Activated CD8-positive, alpha-beta memory T cell treated with anti-CD3 and anti-CD28 coated beads for 1 hour (primary cell): ENCODE measurements at places on chromosomes 2 and 18.

DNA sequence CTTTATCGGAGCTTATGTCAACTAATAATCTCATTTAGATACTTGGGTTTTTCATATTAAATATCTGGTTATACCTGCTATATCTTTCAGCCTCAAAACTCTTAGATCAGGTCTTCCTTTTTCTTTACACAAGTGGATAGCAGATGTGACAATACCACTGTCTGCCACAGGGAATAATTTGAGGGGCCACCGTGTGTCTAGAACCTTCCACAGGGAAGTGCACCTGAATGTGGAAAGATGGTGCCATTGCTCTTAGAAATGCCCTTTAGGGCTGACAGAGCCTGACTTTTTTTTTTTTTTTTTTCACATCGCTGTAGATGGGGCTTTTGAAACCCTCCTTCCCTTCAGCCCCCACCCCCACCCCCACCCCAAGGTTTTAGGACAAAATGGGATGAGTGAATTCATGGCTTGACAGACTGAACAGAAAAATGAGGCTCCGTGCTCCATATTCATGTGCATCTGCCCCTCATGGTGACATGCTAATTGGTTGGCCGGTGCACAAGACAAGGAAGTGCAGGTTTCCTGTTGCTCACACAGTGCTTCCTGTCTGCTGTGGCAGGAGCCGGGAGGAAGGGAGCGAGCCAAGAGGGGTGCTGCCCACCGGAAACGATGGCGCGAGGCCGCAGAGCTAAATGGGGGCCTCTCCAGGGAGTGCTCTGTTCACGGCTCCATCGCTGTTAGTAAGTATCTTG lies 246.0 kb downstream of the LDLRAD4 start:
- peak; percentile 46 for DNase-seq

GRCh38 chr18:68083131-68083530 lies 566.6 kb upstream of the DSEL start:
- DNase-seq = no peak

DNA sequence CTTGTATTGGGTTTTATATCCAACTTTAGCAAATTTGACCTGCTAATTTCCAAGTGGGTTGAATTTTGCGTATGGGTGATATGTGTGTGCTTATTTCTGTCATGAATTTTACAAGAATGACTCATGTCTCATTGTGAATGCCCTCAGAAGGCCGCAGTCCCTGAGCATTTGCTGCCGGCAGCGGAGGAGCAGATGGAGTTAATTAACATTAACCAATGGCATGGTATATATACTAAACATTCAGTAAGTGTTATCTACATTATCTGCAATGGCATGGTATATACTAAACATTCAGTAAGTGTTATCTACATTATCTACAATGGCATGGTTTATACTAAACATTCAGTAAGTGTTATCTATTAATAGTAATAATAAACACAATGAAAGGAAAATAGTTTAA lies 90.1 kb downstream of the DOK6 start:
- no peak for DNase-seq

DNA sequence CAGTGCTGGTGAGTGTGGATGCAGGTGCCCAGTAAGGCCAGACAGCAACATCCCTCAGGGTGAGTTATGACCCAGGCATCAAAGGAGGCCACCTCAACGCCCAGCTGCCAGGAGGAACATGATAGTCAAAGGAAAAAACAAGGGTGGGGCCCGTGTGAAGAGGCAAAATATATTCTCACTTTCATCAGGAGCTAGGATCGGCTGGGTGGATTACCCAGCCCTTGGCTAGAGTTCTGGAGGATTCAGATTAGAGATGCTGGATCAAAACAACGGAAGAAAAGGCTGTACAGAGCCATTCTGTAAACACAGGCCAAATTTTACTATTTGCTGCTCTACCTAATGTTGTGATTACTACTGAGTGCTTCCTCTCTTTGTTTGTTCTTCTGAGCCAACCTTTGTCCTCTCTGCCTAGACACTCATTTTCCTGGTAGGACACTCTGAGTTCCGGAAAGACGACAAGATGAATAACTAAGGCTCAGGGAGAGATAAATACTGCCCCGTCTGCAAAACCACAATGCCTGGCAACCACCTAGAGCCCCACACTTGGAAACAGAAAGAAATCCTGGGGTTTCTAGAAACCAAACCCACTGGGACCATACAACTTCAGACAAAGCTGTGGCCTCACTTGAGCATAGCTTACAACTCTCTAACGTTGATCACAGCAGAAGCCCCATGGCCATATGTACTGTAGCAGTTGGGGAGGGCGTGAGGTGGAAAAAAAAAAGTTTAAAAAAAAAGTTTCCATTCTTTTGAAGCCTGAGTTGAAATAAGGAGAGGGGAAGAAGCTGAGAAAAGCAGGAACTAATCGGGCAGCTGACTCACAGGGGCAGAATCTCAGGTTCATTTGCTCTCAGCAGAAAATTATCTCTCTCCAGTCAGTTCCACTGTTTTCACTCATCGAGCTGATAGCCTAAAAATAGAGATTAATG lies 17.8 kb upstream of the PMAIP1 start:
- DNase-seq = no peak

GRCh38 chr2:172710584-172711047 lies 25.0 kb upstream of the RAPGEF4 start:
- no peak for DNase-seq

- no peak for DNase-seq
These were observed 123.6 kb downstream of the LRATD1 start for GRCh38 chr2:14756122-14756541.

- no peak for DNase-seq
These were observed 80.7 kb downstream of the PSMG2 start for GRCh38 chr18:12783524-12783923.

DNA sequence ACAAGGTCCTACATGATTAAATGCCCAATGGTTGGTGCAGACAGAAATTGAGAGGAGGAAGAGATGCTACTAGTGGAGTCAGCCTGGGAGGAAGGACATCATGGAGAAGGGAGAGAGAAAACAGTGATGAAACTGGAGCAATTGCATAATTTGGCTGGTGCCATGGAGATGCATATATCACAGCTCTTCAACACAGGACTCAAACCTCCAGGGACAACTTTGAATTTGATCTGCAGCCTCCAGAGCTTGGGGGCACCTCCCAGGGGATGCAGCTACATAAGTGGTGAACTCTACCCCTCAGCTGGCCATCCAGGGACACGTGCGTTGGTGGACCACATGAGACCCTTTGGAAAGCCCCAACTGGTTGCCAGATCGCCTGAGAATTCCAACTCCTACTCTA lies 80.4 kb downstream of the CTAGE1 start:
- DNase-seq = no peak

GRCh38 chr2:48829036-48829435 lies 73.5 kb upstream of the LHCGR start:
- no peak for DNase-seq

DNA sequence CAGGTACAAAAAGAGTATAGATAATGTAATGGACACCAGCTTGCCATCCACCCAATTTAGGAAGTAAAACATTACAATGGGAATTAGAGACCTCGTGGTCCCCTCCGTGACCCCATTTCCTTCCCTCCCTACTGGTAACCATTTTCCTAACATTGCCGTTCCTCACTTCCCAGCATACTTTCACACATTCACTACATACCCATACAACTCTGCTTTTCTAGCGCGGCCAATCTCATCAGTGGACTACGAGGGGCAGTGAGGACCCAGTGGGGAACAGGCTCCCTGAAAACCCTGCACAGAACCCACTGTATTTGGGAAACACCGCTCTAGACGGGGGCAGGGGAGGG lies 1.1 kb downstream of the ENOSF1 start:
- DNase-seq = no peak

DNA sequence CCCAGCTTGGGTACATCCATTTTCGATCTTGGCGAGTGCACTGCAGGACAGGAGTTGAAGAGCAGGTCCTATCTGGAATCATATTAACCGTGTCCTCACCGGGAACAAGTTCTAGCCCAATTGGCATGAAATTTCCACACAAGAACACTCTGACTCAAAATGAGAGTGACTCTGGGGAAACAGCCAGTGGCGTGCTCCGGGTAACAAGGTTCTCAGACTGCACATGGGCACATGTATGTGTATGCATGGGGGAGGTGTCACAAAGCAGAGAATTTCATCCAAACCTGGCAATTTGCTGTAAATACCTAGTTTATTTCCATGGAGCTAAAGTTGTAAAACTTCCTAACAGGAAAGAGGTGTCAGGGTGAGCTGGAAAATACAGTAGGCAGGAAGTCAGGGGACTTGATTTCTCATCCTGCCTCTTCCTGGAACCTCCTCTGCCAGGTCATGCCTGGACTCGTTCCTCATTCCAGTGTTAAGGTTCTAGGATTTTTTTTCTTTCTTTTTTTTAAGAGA lies 1.7 kb downstream of the TUBB6 start:
- no peak for DNase-seq

GRCh38 chr18:63820694-63821093 lies 45.5 kb downstream of the SERPINB7 start:
- DNase-seq = no peak

GRCh38 chr2:48738806-48739205 lies 16.7 kb downstream of the LHCGR start:
- no peak for DNase-seq

DNA sequence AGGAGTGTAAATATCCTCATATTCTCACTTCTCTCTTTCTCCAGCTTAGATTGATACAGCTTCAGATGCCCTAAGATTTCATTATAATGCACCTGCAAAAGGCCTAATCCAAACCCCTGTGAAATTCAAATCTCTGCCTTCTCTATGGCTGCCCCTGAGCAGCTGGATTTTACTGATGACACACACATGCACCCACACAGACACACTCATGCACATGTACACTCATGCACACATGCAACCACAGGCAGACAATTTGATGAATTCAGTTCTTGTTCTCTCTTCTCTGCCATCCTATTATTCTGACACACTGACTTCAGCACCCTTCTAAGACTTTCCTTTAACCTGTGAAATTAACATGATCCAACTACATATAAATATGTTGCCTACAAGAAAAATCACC lies 563.2 kb downstream of the RNF144A start:
- no peak for DNase-seq

GRCh38 chr2:11562476-11562875 lies 28.6 kb downstream of the GREB1 start:
- DNase-seq = no peak

GRCh38 chr18:1564793-1565192 lies 660.1 kb downstream of the ADCYAP1 start:
- DNase-seq = no peak

GRCh38 chr2:174594456-174594855 lies 3.1 kb downstream of the WIPF1 start:
- DNase-seq = no peak

GRCh38 chr2:43018179-43019024 lies 208.0 kb downstream of the ZFP36L2 start:
- DNase-seq = no peak
